ENCODE measurements at places on chromosomes 2 and 18.

- DNase-seq, result no peak
Measured at GRCh38 chr18:55475916-55476315, 112.1 kb downstream of the TCF4 start.

- peak; percentile 70 for DNase-seq
Measured at GRCh38 chr18:36769611-36770314, 59.0 kb downstream of the TPGS2 start.

DNA sequence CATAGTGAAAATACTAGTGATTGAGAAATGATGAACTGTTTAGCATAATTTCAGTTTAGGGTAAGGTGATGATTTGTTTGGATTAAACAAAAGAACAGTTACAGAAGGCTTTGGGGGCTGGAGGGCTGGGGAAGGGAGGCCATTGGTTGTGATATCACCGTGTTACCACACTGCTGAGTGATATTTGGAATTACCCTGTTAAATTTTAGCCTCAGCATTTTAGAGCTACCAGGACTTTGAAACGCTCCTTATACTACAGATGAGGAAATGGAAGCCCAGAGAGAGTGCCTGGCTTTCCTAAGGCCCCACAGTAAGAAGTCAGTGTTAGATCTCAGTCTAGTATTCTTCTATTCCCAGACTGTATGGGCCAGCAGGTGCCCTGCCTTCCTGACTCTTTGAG lies 15.6 kb downstream of the ARHGEF33 start:
- no peak for DNase-seq

DNA sequence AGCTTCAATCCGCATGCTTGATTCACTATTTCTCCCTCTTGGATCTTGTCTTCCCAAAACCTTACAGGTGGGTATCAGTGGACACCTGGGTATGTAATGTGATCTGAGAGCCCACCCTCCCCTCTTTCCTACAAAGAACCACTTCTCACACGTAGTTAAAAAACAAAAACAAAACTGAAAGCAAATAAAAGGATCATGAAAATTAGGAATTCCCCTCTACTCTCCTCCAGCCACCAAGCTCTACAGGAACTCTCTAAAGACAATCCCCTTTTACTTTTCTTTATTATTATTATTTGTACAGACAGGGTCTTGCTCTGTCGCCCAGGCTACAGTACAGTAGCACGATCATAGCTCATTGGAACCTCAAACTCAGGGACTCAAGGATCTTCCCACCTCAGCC lies 40.8 kb upstream of the MYO1B start:
- DNase-seq, result no peak

DNA sequence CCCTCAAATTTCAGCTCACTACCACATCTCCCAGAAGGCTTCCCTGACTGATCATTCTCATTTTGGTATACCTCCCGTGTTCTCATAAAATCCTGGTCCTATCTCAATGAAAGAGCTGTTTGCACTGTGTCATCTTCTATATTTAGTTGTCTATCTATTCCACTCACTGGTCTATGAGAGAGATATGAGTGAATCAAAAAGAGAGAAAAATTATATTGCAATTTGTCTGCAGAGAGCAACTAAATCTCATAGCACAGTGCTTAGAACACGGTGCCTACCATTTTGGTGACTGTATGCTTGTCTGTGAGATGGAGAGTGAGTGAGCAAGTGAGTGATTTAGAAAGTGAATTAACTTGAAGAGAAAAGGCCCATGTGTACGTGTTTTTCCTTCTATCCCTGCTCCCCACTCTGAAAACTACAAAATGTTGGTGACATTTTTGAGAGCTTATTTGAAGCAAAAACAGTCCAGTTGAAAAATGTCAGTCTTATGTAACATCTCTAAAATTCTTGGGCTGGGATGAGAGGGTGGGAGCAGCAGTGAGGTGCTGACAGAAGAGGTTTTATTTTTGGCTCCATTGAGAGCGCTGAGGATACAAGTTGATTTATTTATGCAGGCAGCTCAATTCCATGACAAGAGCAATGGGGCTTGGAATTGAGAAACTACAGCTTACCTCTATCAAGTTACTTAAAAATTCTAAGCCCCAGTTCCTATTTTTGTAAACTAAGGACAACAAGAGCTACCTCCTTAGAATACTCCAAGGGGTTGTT lies 373.5 kb upstream of the CHST9 start:
- DNase-seq, result no peak

- DNase-seq, result no peak
Measured at GRCh38 chr18:36321658-36322407, 24.3 kb downstream of the FHOD3 start.

DNA sequence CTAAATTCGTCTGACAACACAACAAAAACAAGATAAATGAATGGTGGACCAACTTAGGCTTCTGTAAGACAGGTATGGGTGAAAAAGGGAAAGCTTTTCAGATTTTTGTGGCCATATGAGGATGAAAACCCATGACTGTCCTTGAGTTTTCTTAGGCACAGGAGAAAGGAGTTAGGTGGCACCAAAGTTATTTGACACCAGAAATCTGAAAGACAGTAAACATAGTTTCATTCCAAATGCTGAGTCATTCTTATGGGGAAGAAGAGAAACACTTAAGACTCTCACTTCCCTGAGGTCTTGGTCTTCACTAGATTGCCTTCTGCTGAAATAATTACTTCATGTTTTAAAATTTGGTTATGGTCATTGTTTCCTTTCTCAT lies 5.2 kb upstream of the GPD2 start:
- DNase-seq, result no peak

DNA sequence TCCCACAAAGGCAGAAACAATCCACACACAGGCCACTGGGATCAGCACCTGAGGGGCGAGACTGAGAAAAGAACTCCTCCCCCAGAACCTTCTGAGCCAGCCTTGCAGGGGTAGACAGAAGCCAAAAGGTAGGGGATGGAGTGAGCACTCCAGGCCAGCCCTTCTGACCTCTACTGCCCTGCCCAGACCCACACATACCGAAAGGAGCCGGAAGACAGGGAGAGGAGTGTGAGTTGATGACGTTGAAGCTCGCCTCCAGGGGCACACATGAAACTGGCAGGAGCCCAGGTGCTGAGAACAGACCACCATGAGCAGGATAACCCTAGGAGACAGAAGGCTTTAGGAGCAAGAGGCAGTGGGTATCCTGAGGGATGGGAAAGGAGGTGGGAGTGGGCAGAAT lies 1.8 kb downstream of the SLC23A3 start:
- no peak for DNase-seq

DNA sequence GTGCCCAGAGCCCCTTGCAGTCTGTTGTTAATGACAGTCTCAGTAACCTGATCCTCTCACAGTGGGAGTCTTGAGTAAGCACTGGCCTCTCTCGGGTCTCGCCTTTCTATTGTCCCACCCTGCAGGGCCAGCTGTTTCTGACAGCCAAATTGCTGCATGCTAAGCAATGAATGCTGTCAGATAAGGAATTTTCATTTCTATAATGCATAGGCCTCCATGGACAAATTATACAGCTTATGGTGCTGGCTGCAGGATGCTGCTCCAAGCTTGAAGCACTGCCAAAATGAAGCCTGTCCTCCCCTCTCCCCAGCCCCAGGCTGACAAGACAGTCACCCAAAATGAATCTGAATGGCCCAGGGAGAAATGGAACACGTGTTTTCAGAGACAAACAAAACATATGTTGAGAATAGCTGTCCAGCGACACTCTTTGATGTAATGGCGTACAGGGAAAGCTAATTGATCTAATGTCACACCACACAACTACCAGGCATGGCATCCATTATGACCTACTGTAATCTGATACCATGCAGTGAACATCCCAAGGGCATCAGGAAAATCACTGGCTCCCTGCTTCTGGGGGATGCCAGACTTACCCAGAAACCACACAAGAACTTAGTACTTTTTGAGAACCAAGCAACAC lies 36.8 kb downstream of the ACVR1 start:
- DNase-seq, result peak; percentile 86

DNA sequence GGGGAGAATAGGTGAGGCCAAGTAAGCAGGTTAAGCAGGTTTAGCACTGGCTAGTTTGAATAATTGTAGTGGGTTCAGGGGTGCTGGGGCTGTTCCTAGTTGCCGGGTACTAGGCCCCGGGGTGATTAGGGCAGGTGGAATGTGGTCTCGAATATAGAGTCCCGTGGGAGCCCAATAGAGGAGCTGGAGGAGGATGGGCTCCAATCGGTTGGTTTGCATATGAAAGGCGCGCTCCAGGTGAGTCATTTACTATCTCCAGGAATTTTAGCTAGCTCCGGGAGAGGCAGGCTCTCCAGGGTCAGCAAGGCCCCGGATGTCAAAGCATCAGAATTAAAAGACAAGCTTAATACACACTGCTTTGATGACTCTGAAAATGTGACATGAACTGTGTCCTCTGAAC lies 304.0 kb downstream of the ZNF521 start:
- no peak for DNase-seq

- DNase-seq, result no peak
Measured at GRCh38 chr2:213274143-213274542, 10.1 kb upstream of the SPAG16 start.

DNA sequence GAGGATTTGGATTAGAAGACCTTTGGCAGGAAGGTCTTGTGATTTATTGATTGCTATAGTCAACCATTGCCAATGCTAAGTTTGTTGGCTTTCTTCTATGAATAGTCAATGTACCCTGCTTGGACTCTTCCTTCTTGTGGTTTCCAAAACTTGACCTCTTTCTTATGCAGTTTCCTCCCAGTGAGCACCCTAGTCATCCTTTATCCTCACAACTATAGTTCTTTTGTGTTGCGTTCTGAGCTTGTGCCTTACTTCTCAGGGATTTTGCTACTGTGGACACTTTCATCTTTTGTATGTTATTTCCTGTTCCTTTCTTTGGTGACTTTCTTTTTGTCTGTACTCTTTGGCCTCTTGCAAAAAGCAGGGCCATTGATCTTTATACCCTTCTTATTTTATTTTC lies 168.2 kb downstream of the LRRTM1 start:
- no peak for DNase-seq

DNA sequence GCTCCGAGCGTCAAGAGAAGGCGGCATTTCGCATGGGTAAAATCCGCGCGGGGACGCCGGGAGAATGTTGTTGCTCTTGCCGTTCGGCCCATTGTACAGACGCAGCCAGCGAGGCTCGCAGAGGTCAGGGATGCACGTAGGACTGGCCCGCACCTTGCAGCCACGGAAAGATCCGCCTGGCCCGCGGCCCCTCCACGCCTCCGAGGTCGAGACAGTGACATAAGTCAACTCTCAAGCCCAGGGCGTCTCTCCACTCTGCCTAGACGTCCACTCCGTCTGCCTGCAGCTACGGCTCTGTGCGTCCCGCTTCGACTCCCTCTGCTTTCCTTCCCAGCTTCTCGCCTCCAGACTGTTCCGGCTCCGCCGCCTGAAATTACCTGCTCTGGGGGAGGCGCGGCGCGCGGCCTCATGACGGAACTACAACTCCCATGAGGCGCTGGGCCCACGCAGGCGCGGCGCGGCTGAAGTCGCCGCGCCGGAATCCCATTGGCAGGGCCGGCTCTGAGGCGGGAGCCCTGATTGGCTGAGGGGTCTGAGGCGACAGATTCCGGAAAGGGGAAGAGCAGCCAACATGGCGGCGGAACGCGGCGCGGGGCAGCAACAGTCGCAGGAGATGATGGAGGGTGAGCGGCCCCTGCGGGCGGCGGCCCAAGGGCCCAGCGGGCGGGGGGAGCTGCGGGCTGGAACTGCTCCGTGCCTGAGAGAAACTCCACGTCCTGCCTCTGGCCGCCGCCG lies at the start of gene PPP1R7:
Gene PPP1R7, plus strand, starts transcription at position 543 of the 735 bp plus-strand sequence. Its CDS starts 29 bp downstream, at position 572.
- peak; percentile 94 for DNase-seq

- DNase-seq, result no peak
Measured at GRCh38 chr2:188678882-188679281, 295.3 kb upstream of the COL3A1 start.

- peak; percentile 63 for DNase-seq
Measured at GRCh38 chr18:13159579-13159978, 59.0 kb upstream of the LDLRAD4 start.

DNA sequence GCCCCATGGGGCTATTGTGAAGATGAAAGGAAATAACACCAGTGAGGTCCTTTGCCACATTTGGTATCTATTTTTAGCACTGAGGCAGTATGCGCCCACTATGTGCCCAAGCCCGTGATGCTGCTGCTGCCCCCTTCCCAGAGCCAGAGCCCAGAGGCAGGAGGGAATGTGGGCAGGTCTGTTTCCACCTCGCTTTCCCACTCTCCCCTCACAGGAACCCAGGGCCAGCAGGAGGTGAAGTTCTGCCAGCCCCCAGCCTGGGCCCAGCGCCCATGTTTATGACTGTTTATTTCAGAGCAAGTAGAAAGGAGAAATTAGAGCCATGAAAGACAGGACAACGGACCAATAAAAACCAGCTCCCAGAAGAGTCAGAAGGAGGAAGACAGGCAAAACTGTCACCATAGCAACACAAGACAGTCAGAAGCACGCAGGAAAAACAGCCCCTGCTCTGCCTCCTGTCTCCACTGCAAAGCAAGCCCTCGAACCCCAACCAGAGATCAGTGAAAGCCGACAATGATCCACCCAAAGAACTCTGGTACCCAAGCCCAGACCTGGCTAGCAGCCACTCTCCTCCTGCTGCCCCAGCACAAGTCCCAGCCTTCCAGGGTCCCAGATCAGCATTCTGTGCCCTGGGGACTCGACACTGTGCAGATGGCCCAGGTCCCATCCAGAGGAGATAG lies 1.4 kb downstream of the CYRIA start:
- peak; percentile 42 for DNase-seq

- DNase-seq, result no peak
Measured at GRCh38 chr2:104840156-104840555, 13.8 kb upstream of the POU3F3 start.

DNA sequence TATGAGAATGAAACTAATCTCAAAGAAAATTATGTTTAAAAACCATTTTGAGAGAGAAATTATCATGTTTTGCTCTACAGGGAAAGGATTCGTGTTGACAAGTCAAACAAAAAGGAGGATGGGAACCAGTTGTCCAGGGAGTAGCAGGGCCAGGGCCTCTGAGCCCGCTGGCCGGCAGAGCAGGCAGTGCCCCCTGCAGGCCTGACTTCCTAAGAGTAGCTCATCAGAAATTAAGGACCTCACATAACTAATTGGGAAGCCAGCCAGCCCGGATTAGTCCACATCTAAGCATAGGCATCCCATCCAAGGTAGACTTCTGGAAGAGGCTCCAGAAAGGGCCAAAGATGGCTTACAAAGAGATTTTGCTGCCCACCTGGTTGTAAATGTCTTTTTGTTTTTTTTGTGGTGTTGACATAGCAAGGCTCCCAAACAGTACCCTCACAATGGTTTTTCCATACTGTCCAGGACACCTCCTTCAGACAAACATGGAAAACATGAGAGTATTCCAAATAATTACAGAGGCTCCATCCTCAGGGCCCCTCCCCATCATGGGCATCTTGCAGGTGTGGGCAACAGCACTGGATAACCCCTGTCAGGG lies 241.2 kb upstream of the TANK start:
- peak; percentile 42 for DNase-seq

GRCh38 chr2:143558665-143559064 lies 429.4 kb downstream of the ARHGAP15 start:
- no peak for DNase-seq

- DNase-seq, result no peak
Measured at GRCh38 chr2:233387667-233388528, 33.6 kb downstream of the DGKD start.

Data from HAP-1 (cell line).